ENCODE measurements at places on chromosomes 11 and 22.

GRCh38 chr11:33324302-33324985 lies 67.3 kb downstream of the HIPK3 start:
- H3K36me3 ChIP-seq: no peaks in the 10 kb centered on the region
- H3K27ac ChIP-seq: no peak overlapping the region
- no peaks in the 10 kb centered on the region for H3K27me3 ChIP-seq
- peaks cover 13% of the 10 kb centered on the region for H3K4me1 ChIP-seq
- no peak for DNase-seq

- no peaks in the 10 kb centered on the region for H3K4me1 ChIP-seq
- H3K27me3 ChIP-seq: peaks cover 15% of the 10 kb centered on the region
- H3K4me3 ChIP-seq: no peak overlapping the region
- DNase-seq: no peak
These were observed 764.7 kb downstream of the BRD1 start for GRCh38 chr22:49062802-49063544.

DNA sequence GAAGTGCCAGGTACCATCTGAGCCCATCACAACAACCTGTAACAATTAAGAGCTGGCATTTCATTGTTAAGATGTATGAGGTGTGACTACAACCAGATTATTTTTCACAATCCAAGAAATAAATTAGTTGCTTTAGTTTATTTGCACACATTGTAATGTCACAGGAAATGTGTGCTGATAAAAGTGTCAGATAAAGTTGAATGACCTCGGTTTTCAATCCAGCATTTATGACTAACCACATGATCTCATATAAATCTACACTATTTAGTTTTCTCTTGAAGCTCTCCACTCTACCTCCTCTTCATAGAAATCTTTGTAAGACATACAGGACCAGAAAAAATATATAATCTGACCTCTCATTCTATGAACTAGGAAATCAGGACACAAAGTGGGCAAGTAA lies 166.2 kb downstream of the PGR start:
- no peak overlapping the region for H3K27ac ChIP-seq
- H3K27me3 ChIP-seq: no peaks in the 10 kb centered on the region
- no peak for DNase-seq
- no peak overlapping the region for H3K4me3 ChIP-seq
- no peaks in the 10 kb centered on the region for H3K4me1 ChIP-seq
- no peaks in the 10 kb centered on the region for H3K36me3 ChIP-seq

- no peaks in the 10 kb centered on the region for H3K4me1 ChIP-seq
- H3K36me3 ChIP-seq: no peaks in the 10 kb centered on the region
- DNase-seq: no peak
- H3K27me3 ChIP-seq: no peaks in the 10 kb centered on the region
- H3K4me3 ChIP-seq: no peak overlapping the region
These were observed 11.4 kb upstream of the ANKK1 start for GRCh38 chr11:113376156-113376555.

- H3K4me1 ChIP-seq: no peaks in the 10 kb centered on the region
- no peaks in the 10 kb centered on the region for H3K36me3 ChIP-seq
- no peak overlapping the region for H3K4me3 ChIP-seq
- no peak for DNase-seq
- no peak overlapping the region for H3K27ac ChIP-seq
These were observed 14.4 kb downstream of the NAALAD2 start for GRCh38 chr11:90148900-90149299.

- no peaks in the 10 kb centered on the region for H3K27me3 ChIP-seq
- H3K4me1 ChIP-seq: peaks cover 17% of the 10 kb centered on the region
- H3K27ac ChIP-seq: peak overlapping the region; percentile 36
- H3K4me3 ChIP-seq: no peak overlapping the region
- DNase-seq: no peak
- H3K36me3 ChIP-seq: no peaks in the 10 kb centered on the region
These were observed 87.9 kb downstream of the AMBRA1 start for GRCh38 chr11:46505741-46506482.

DNA sequence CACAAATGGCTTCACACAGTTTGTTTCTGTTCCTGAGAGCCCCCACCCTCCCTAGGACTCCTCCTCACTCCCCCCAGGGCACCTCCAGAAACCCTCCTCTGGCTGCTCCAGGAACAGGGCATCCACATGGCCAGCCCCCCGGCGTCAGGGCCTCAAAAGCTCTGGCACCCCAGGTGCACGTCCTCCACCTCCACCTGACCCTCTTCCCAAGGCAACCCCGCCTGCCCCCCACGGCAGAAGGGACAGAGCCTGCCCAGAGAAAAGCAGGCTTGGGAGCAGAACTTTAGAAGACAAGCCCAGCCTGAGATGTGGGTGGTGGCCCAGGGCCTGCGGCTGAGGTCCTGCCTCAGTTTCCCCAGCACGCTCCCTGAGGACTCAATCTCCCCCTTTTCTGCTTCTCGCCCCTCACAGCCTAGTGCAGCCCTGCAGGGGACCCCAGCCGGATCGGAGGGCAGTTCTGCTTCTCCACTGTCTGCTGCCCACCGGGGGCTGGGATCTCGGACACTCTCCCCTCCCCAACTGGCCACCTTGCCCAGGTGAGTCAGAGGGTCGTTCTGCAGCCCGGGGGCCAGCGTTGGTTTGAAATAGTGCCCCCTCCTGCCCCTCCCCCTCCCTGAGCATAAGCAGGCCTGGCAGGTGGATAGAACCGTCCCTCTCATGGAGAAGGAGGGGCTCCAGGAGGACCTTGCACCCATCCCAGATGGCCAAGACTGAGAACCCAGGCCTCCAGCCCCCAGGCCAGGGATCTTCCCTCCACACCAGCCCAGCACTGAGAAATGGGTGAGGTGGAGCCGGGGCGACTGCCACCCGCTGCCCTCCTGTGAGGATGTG lies 2.4 kb upstream of the TRABD start:
- H3K4me1 ChIP-seq: peaks cover 25% of the 10 kb centered on the region
- no peak for DNase-seq
- H3K27ac ChIP-seq: no peak overlapping the region
- H3K4me3 ChIP-seq: no peak overlapping the region

DNA sequence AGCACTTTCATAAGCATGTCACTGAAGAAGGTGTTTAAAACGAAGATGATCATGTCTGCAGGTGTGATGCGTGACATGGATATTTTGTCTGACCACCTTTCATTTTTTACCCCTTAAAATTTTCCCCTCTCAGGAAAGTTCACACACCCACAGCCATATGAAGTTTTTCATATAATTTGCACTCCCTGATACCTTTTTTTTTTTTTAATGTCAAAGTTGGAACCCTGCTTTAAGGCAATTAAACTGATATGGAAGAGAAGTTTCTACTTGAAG lies 104.6 kb downstream of the ATXN10 start:
- no peaks in the 10 kb centered on the region for H3K27me3 ChIP-seq
- H3K36me3 ChIP-seq: no peaks in the 10 kb centered on the region
- DNase-seq: no peak
- no peak overlapping the region for H3K4me3 ChIP-seq
- H3K27ac ChIP-seq: no peak overlapping the region
- no peaks in the 10 kb centered on the region for H3K4me1 ChIP-seq

DNA sequence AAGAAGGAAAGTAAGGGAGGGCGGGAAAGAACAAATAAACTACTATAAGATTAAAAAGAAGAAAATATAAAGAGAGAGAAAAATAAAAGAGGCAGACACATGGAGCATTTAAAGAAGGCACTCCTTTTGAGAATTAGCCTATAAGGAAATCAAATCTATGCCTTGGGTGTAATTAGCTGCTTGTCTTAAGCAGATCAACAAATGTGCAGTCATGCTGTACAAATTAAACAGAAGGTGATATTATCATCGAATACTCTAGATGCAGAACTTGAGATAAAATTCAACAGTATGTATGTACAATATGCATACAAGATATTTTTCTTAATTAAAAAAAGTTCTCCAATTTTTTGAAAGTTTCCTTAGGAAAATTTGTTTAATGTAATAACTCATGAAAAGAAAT lies 623.0 kb upstream of the CHORDC1 start:
- H3K4me1 ChIP-seq: no peaks in the 10 kb centered on the region
- no peak overlapping the region for H3K27ac ChIP-seq
- no peak for DNase-seq
- H3K4me3 ChIP-seq: no peak overlapping the region
